ENCODE measurements at places on chromosomes 4 and X.
A peak's percentile ranks its signal among the peaks of the same experiment; 100 is the strongest.

GRCh38 chr4:56981795-56982201 is 3.1 kb downstream of the POLR2B start:
- DNase-seq: no peak

GRCh38 chr4:90544532-90545045 is 417.4 kb downstream of the CCSER1 start:
- DNase-seq: no peak

DNA sequence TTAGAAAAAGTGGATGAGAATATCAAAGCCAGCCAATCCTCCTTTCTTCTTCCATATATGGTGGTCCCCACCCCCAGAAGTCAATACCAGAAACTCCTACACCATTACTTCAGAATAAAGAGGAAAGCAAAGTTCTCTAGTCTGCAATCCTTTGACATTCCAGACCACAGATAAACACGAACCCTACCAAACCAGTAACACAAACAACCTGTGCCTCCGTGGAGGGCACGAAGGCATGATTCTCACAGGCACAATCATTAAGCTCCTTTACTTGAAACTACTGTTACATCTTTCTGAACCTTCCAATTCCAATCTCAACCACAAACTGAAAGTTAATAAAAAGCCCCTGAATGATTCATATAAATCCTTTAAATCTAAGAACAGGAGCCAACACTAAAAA is 16.3 kb downstream of the MAML3 start:
- DNase-seq: no peak

DNA sequence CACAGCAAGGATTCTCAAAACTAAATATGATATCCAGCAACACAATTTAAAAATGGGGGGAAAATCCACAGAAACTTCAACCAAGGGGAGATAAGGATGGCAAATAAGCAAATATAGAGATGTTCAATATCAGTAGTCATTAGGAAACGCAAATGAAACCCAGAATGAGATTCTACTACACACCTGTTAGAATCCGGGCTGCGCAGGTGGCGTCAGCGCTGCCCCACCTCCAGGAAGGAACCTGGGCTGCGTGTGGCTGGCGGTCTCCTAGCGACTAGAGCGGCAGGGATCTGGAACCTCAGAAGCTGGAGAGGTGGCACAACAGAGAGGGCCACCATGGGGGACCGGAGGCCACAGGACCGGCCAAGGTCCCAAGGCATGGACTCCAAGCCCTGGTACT is at the start of gene FAM47B:
Gene FAM47B, plus strand, starts transcription at position 301 of the 400 bp plus-strand sequence. Its CDS starts 36 bp downstream, at position 337.
- no peak for DNase-seq

DNA sequence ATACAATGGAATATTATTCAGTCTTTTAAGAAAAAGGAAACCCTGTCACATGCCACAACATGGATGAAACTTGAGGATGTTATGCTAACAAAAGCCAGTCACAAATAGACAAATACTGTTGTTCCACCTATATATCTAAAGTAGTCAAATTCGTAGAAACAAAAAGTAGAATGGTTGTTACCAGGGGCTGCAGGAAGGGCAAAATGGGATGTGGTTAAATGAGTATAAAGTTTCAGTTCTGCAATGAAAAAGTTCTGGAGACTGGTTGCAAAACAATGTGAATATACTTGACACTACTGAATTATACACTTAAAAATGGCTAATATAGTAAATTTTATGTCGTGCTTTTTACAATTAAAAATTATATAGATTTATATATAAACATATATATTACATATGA is 12.2 kb downstream of the SPOCK3 start:
- no peak for DNase-seq

DNA sequence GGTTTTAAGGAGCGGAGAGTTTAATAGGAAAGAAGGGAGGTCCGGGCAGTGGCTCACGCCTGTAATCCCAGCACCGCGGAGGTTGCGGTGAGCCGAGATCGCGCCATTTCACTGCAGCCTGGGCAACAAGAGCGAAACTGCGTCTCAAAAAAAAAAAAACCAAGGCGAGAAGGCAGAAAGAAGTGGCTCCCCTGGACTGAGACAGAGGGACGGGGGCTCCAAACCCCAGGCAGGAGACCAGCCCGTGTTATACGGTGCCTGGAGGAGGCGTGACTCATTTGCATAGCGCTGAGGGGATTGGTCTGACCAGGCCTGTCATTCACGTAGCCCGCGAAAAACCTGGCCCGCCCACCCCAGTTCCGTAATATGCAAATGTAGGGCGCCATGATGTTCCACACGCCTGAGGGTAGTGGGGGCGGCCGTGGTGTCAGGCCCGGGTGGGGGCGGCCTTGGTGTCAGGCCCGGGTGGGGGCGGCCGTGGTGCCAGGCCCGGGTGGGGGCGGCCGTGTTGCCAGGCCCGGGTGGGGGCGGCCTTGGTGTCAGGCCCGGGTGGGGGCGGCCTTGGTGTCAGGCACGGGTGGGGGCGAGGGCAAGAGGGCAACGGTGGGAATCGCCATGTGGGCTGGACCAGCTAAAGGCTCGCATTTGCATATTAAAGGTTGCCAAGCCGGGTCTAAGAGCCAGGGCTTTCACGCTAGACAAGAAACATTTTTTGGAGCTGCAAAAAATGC is 2.1 kb downstream of the PLCXD1 start:
- DNase-seq: no peak

- DNase-seq: no peak
These were observed 92.6 kb downstream of the BLTP1 start for GRCh38 chr4:122244764-122245163.

GRCh38 chr4:126718136-126718535 is 914.6 kb upstream of the INTU start:
- no peak for DNase-seq

GRCh38 chrX:128698573-128699181 is 646.5 kb upstream of the ACTRT1 start:
- no peak for DNase-seq

DNA sequence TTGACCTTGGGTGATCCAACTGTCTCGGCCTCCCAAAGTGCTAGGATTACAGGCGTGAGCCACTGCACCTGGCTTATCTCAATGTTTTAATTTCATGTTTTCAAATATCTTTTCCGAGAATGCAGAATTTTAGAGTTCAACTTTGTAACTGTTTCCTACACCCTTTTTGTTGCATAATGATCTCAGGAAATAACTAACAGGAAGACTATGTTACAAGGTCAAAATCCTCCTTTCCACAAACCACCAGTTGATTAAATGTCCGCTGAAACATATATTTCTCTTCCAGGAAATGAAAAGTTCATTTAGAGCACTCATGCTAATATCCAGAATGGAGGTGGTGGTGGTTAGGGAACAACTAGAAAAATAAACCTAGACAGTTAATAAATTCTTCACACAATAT is 377.8 kb downstream of the PPP4R3C start:
- DNase-seq: no peak

DNA sequence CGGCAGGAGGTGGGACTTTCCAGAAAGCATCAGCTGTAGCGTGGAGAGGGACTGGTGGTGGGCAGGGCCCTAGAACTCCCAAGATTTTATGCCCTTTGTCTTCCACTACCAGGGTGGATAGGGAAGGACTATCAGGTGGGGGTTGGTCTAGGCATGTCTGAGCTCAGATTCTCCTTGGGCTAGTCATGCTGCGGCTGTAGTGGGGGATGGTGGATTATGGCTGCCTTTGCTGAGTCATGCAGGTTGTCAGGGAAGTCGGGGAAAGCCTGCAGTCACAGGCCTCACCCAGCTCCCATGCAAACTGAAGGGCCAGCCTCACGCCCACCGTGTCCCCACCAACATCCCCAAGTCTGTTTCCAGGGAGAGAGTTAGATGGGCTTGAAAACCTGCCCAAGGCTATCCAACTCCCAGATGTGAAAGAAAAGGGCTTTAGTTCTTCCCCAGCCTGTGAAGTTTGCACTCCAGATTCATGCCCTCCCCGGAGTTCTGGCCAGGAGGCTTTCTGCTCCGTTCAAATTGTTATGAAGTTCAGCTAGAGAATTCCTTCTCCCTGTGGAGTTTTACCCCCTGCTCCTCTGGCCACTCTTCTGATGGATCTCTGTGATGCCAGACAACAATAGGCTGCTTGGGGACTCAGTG is 13.4 kb upstream of the MEPE start:
- no peak for DNase-seq

DNA sequence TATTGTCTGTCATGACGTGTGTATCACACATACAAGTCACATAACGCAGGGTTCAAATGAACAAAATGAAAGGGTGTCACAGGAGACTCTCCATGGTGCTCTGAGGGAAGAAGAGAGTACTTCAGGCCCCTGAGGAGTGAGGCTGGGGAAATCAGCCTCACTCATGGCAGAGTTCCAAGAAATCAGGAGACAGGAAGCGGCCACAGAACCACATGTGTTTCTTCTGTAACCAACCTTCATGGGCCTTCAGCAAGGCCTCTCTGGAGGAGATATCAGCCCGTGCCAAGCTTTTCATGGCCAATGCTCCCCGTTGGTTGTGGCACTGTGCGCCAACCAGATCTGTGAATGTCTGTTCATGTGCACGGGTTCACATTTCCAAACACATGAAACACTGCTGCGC is 76.0 kb downstream of the NAT8L start:
- no peak for DNase-seq

DNA sequence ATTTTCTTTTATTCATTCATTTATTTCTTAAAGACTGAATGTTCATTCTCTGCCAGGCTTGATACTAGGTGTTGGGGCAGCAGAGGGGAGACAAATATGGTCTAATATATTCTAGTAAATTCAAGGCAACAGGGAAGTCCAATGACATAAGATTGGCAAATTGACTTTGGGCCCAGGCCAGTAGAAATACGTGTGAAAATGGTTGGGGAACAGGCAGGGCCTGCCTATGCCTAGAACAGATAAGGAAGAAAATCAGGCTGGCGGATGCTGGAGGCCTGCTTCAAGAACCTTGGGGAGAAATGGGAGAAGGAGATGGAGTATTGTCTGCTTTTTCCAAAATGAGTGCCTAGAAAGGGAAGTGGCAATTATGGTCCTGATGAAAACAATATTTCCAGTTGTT is 108.6 kb downstream of the RTL5 start:
- DNase-seq: no peak

GRCh38 chr4:102572452-102572851 is 71.3 kb downstream of the NFKB1 start:
- no peak for DNase-seq

DNA sequence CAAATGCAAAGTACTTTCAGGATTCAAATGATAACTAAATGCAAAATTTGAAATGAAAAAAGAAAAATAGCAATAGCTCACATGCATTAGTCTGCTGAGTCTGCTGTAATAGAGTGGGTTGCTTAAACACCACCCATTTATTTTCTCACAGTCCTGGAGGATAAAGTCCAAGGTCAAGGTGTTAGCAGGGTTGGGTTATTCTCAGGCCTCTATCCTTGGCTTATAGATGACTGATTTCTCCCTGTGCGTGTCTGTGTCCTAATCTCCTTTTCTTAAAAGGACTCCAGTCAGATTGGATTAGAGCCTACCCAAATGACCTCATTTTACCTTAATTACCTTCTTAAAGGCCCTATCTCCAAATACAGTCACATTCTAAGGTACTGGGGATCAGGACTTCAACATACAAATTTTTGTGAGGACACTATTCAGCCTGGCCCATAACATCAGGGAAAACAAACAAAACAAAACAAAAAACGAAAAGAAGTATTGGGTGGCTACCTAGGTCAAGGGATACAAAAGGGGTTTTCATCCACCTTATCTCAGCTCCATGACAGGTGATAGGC is 6.3 kb upstream of the TBL1X start:
- DNase-seq: no peak

DNA sequence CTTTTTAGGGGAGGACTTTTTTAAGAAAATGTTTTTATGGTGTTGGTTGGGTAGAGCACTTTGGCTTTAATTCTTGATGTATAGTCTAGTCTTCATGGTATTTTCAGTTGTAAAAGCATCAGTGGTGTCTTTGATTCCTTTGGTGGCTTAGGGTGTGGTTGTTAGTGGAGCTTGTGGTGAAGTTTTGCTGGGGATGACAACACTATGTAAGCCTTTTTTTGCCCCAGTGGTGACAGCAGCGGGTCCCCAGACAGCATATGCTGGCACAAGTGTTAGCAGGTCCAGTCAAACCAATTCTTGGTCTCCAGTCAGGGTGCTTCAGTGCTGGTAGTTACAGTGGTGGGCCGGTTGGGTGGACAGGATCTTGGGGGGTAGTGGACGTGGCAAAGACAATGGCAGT is 52.0 kb downstream of the CHIC1 start:
- DNase-seq: no peak

DNA sequence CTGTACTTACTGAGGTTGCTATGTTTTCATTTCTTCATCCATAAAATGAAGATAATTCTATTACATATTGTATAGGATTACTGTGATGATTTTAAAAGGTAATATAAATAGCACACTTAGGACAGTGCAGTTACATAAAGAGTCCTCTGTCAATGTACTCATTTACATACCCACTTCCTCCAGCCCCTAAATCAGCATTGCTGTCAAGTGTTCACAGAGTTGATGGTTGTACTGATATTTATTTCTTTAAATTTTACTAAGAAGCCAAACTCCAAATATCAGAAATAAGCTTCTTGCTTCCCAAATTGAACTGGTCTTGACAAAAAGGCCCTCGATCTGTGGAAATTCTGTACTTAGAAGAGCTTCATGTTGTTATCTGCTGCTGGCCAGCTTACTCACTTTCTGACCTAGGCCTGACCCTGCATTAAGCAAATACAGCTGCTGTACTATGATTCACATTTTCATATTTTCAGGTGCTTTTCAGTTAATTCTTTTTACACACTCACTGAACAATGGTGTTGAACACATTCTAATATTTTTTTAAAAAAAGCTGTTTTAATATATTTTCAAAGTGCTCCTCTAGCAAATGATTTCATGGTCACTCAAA is 259.6 kb downstream of the UNC5C start:
- DNase-seq: no peak

DNA sequence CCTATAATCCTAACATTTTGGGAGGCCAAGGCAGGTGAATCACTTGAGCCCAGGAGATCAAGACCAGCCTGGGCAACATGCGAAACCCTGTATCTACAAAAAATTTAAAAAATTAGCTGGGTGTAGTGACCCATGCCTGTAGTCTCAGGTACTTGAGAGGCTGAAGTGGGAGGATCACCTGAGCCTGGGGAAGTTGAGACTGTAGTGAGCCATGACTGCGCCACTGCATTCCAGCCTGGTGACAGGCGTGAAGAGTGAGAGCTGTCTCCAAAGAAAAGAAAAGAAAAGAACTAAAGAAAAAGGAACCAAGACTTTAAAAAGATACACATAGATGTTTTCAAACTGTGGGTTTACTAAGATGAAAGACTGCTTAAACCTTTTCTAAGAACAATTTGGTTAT is 129.0 kb downstream of the SPCS3 start:
- no peak for DNase-seq

- DNase-seq: peak; percentile 4
These were observed 43.2 kb downstream of the TMEM144 start for GRCh38 chr4:158253350-158253980.

Measured in NCI-H1048 (cell line).